Epithelial cell of proximal tubule (primary cell): ENCODE measurements at places on chromosomes 7 and 10. TPM values are rescaled to one million over a fixed set of nuclear protein-coding genes. Genes with fewer than 3 reads are reported as not detected.

- DNase-seq, result no peak
Observed at GRCh38 chr7:156620291-156620675, 20.3 kb upstream of the RNF32 start.

DNA sequence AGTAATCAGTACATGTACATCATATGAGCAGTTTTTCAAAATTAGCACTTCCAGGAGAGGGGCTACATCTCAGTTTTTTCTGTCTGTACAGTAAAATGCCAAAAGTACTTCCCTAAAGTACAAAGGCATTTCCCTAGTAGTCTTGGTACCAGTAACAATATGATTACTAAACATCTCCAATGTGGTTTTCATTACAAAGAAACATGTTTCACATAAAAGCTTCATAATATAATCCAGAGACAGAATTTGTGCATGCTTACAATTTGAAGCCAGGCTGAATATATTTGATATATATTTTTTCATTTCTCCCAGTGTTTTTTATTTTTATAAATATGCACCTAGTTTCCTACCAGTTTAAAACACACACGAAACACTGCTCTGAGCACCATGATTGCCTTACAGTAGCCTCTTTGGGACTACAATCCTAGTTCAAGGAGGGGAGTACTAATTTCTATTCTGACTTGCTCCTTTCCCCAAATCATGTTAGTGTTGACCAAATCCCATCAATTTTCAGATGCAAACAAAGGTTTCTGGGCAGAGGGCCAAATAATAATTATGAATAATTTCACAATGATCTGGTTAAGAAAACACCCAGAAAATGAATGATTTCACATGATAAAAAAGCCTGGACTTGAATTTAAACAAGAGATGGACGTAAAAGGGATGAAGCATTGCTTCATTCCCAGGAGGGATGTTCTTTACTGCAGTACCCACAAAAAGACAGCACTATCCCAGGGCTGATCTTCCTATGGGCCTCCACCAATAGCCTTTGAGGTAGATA is 201.3 kb downstream of the SLC25A13 start:
- DNase-seq, result no peak

GRCh38 chr10:101512738-101513137 is 75.3 kb downstream of the POLL start:
- no peak for DNase-seq

GRCh38 chr7:40470817-40471216 is 336.0 kb downstream of the SUGCT start:
- no peak for DNase-seq

DNA sequence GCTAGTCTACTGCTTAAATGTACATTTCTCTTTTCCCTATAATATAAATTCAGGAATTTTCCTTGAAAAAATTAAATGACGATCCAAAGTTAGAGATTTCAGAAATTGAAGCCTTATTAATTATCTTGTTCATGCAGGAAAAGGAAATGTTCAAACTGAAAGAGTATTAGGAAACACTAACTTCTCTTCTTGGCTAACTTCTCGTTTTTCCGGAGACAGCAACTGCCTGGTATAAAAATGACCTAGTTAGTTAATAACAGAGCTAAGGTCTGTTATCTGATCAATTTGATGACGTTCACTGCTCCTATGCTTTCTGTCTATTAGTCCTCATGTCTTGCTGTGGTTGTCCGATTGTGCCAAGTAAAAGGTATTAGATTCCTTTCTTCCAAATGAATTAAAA is 212.5 kb downstream of the DGKB start:
- DNase-seq, result no peak

DNA sequence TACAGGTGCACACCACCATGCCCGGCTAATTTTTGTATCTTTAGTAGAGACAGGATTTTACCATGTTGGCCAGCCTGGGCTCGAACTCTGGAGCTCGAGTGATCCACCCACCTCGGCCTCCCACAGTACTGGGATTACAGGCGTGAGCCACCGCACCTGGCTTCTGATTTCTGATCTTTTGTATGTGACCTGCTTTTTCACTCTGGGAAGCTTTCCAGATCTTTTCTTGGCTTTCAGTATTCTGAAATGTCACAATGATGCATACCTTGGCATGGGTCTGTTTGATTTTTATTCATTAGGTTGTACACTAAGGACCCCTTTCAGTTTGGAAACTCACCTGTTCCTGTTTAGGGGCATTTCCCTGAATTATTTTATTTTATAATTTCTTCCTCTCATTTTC is 41.6 kb downstream of the PROSER2 start:
- DNase-seq, result no peak

GRCh38 chr10:59708816-59709394 is 745 bp downstream of the SLC16A9 start:
- DNase-seq, result no peak

DNA sequence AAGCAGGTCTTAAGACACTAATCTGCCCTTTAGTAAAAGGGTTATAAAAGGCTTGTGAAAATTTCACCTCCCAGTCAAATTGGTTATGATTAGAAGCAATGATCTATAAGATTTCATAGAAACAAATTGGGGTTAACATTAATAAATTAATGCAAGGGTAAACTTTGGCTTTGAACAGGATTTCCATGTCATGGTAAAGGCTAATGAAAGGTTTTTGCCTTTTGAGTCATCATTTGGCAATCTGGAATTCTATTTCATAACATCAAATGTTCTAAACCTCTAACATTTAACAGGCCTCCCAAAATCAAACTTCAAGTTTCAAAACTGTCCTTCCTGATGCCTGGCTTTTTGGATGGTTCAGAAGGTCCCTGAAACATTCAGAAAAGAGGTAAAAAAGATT is 62.4 kb downstream of the COA1 start:
- DNase-seq, result no peak

DNA sequence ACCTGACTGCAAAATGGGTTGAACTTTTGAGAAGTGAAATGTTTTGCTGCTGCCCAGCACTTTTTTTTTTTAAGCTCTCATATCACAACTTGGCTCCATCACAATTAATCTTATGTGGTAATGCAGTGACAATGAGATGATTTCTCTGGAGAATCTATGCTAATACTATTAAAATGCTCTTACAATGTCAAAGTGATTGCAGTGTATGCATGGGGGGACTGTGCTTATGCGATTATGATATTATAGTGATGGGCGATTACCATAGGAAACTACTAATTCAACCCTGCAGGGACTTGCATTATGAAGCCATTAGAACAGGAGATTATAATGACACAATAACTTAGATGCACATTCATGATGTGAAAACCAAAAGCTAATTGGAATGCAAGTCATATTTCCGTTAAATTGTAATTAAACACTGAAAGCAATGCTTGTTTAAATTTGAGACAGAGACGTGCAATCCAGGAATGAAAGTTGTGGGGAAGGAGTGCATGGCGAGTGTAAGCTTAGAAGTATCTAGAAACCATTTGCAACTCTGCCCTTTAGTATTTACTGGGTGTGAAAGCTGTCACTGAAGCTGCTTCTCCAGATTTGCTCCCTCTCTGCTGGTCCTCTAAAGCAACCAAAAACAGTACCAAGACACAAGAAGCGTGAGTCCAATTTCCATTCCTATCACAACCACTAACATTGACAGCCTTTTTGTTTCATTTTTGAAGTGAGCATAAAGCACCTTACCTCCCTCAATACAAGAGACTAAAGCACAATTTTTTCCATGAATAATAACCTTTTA is 21.6 kb downstream of the PTER start:
- DNase-seq, result no peak

DNA sequence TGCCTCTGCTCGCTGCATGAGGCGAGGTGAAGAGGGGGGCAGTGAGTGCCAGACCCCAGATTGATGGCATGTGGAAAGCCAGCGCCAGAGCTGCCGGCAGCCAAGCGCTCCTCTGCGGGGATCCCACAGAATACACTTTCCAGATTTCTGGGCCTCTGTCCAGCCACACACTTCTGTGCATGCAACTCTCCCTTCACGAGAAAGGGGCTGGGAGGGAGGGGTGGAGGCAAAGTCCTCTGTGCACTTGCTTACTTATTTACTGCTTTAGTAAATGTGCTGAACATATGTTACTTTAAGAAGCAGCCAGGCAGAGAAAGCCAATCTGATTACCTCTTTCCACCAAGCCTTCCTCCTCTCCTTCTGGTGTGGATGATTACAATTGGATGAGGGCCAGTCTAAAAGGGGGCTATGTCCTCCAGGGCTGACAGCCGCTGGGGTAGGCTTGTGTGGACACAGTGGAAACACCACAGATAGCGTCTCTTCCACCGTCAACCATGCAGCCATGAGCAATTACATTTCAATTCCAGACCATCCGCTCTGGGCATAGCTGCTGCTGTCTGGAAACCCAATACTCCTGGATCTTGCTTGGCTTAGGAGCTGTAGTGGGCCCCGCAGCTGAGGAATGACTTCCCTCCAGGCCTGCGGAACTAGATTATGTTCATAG is 322.8 kb upstream of the ANKRD30A start:
- DNase-seq, result no peak

GRCh38 chr10:124351481-124352220 is 67.1 kb downstream of the OAT start:
- DNase-seq, result no peak

DNA sequence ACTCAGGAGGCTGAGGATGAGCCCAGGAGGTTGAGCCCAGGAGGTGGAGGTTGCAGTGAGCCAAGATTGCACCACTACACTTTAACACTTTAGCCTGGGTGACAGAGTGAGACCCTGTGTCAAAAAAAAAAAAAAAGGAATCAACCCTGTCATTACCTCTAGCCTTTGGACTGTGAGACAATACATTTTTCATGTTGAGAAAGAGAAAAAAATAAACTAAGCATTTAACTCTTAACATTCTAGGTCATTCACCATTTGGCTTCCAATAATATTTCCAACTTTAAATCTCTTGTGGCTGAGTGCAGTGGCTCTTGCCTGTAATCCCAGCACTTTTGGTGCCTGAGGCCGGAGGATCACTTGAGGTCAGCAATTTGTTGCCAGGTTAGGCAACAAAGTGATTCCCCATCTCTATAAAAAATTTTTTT is 41.9 kb upstream of the TPST1 start:
- no peak for DNase-seq

- no peak for DNase-seq
Observed at GRCh38 chr7:115789901-115790300, 240.7 kb downstream of the TFEC start.

- no peak for DNase-seq
Observed at GRCh38 chr7:43790834-43791233, 32.4 kb downstream of the BLVRA start.

DNA sequence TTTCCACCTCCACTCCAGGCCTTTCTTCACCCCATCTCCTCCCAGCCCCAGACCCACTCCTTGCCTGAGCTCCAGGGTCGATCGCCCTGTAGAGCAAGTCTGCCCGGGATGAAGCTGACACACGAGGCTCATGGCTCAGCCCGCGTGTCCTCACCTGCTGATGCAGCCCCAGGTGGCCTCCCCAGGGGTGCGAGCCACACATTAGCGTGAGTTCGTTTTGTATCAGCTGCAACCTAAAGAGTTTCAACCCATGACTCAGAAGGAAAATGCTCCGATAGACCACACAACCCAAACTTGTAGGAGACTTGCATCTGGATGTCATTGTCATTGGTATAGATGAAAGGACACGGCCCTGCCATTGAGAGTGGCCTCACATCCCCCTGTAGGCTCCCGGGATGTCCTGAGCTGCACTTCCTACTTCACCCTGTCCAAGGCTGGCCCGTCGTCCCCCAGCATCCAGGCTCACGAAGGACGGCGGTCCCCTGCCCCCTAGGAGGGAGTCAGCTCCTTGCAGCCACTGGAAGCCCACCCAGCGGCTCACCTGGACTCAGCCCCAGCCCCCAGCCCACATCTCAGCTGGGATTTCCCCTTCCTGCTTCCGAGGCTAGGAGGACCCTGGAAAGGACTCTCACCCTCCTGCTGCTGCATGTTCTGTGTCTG is 97.7 kb downstream of the HTR5A start:
- DNase-seq, result no peak

DNA sequence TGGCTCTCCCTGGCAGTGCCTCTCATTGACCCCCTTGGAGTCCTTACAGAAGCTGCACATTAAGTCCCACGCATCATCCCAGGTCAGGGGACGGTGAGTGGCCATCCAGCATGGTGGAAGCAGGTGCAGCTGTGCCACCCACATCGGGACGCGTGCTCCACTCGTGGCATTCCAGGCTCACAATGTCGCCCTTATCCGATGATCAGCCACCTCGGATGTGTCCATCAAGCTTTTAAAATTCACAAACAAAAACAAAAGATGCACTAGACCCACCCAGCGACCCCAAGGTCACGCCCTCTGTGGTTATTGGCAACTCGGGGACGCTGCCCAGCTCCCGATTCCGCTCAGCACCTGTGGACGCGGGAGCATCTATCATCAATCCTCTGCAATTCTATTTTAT is 530.9 kb downstream of the PTPRN2 start:
- no peak for DNase-seq

DNA sequence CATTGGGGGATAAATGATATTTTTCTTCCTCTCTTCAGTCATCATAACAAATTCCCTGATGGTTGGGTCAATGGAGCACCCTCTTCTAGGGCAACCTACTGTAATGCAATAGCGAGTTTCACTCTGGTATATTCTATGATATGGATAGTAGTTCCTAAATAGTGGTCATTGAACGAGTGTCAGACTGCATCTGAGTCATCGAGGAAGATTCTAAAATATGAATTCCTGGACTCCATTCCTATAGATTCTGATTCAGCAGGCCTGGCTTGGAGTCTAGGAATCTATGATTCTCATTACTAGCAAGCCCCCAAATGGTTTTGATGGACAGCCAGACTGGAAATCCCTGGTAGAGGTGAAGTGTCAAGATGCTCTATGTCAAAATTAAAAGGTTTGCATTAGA is 254.5 kb downstream of the BUB3 start:
- no peak for DNase-seq

- DNase-seq, result no peak
Observed at GRCh38 chr10:122363311-122363710, 11.2 kb upstream of the PLEKHA1 start.

GRCh38 chr7:129401967-129402860 is 32.0 kb upstream of the STRIP2 start:
- no peak for DNase-seq

GRCh38 chr7:156889089-156889488 is 3.9 kb downstream of the LMBR1 start:
- no peak for DNase-seq

DNA sequence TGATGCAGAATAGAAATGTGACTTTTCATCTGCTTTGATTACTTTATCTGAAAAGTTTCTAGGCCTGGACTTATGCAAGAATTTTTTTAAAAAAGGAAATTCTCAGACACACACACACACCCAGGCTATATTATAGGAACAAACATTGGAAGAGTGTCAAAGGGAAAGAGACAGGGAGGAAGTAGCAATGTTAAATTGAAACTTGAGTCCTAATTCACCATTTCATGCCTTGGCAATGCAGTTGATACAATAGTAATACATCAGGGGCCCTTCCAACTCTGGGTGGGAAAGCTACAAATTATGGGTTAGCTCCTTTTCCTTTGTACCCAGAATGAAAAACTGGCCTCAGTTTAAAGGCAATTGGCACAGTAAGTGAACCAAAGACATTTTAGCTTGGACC is 258.0 kb upstream of the LYZL1 start:
- DNase-seq, result no peak

Gene TAC1
- total RNA-seq, result 1.8 and 4.4 TPM in 2 replicates

Gene STEAP1
- 3.4 and 8.0 TPM in 2 replicates for total RNA-seq

Gene EPO
- not detected in 2 replicates for total RNA-seq

Gene MLXIPL
- not detected in 2 replicates for total RNA-seq

Gene WEE2
- not detected in 2 replicates for total RNA-seq

Gene VSIR
- 4.4 and 8.6 TPM in 2 replicates for total RNA-seq

Gene MGAM2
- total RNA-seq, result not detected in 2 replicates

Gene TDRD1
- total RNA-seq, result not detected in 2 replicates
